ENCODE measurements at places on chromosomes 4 and X.
A peak's percentile ranks its signal among the peaks of the same experiment; 100 is the strongest.

GRCh38 chr4:15906020-15906443, 32.5 kb downstream of the FGFBP1 start:
- DNase-seq = no peak

DNA sequence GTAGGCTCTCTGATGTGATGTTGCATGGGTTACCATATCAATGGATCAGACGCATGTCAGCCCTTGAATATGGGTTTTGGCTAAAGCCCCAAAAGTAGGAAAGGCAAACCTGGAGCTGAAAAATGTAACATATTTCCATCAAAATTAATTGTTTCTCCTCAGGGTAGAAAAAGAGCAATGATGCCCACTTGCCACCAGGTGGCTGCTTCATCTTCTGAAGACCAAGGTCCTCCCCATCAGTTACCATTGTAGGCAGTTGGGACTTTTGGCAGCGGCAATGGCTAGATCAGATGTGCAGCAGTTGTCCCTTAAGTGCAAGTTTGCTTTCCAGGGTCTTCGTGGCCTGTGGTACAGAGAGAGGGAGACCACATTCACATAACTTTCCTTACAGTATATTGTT, 118.2 kb downstream of the NAF1 start:
- DNase-seq = no peak

DNA sequence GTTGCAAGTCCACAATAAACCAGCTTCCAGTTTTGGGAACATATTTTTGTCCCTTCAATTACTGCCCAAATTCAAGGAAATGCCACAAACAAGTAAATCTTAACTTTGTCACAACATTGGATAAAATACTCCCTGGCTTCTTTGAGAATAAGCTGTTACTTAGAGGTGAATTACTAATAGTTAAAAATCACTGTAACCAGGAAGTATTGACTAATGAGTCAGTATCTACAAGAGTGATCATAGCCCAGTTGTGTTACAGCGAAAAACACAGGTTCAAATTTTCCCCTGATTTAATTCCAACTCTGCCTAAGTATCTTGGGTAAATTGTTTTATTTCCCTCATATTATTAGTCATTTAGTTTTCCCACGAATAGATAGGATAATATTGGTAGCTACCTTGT, 291.2 kb upstream of the PPARGC1A start:
- DNase-seq = no peak

GRCh38 chrX:153727123-153727931, 2.7 kb downstream of the ABCD1 start:
- no peak for DNase-seq

GRCh38 chr4:124105212-124105611, 607.3 kb downstream of the ANKRD50 start:
- no peak for DNase-seq

DNA sequence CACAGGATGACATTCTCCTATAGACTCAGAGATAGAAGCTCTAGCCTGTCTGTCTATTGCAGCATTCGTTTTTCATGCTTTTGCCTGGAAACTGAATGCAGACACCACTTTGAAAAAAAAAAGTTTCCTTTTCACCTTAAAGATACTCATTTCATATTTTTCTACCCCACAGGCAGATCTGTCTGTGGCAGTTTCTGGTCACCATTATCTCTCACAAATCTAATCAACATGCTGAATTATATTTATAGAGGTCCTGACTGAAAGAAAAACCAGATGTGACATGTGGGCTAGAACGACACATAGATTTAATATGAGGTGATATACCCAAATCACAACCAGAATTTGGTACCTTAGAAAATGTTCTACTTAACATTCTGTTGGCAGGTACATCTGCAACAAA, 28.2 kb downstream of the ADGRG4 start:
- DNase-seq = no peak

- no peak for DNase-seq
Measured at GRCh38 chrX:20361081-20361889, 94.6 kb upstream of the RPS6KA3 start.

- no peak for DNase-seq
Measured at GRCh38 chr4:52983563-52984303, 121.6 kb downstream of the RASL11B start.

- no peak for DNase-seq
Measured at GRCh38 chr4:74590476-74590875, 145.5 kb downstream of the AREG start.

- DNase-seq = no peak
Measured at GRCh38 chr4:147617841-147618691, 869 bp downstream of the TMEM184C start.

GRCh38 chrX:153947009-153947769, 2.7 kb upstream of the RENBP start:
- DNase-seq = peak; percentile 79

DNA sequence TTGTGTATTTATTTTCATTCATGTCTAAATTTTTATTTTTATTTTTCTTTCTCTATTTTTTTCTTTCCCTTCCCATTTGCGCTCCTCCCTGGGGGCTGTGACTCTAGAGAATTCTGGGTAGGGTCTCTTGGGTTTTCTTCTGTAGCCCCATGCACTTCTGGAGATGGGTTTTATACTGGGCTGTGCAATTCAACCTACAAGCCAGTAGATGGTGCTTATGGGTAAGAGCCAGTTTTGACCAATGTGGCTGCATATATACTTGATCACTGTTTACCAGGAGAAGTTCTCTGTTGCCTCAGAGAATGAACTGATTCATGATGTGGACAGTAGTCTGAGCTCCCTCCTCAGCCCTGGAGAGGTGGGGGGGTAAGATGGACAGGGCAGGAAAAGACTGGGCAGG, 614.6 kb downstream of the PCDH19 start:
- DNase-seq = no peak

- DNase-seq = no peak
Measured at GRCh38 chr4:84470204-84470785, 28.8 kb downstream of the NKX6-1 start.

- no peak for DNase-seq
Measured at GRCh38 chr4:61195101-61195500, 5.0 kb upstream of the ADGRL3 start.

Measured in activated CD4-positive, alpha-beta memory T cell treated with anti-CD3 and anti-CD28 coated beads, Interleukin-2, amount 10 ng/mL, durations not matched to agents 7 days and 5 days (primary cell).